Fibroblast of skin of left quadriceps (primary cell): ENCODE measurements at places on chromosomes 7 and 10.

- no peak for DNase-seq
These were observed 7.8 kb downstream of the ELMO1 start for GRCh38 chr7:37440738-37441385.

- no peak for DNase-seq
These were observed 348.2 kb upstream of the GRM3 start for GRCh38 chr7:86295526-86295925.

DNA sequence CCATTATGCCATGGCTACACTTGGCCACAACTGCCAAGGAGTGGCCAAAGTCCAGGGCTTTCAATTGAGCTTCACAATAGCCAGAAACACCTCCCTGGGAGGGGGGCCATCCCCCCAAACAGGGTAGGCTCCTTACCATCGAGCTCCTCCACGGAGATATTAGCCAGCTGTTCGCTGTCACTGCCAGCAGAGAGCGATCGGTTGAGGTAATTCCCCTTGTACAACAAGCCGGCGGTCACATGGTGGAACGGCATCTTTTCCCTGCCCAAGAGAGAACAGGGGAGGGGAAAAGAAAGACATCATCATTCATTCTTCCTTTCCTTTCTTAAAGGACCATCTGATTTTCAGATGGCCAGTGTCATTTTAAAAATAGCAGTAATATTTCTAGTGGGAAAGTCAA, 133.6 kb downstream of the CALN1 start:
- DNase-seq = no peak

DNA sequence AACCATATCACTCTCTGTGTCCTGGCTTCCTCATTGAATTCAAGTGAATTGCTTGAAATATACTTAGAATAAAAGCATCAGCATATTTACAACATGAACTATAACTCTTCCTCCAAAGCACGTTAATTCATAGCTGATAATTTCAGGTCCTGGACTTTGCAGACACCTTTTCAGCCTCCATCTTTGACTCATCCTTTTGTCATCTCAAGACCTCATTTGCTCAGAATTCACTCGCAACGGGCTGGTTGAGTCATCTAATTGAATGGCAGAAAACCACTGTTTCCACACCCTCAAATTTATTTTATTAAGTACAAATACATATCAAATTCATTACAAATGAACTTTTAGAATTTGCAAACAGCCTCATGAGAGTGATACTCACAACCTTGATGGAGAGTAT, 545.7 kb downstream of the GATA3 start:
- DNase-seq = no peak

- no peak for DNase-seq
These were observed 50.6 kb downstream of the INHBA start for GRCh38 chr7:41652267-41652666.
